ENCODE measurements at places on chromosomes 5 and 9. TPM values are rescaled to one million over a fixed set of nuclear protein-coding genes. Genes with fewer than 3 reads are reported as not detected.
A peak's percentile ranks its signal among the peaks of the same experiment; 100 is the strongest.

DNA sequence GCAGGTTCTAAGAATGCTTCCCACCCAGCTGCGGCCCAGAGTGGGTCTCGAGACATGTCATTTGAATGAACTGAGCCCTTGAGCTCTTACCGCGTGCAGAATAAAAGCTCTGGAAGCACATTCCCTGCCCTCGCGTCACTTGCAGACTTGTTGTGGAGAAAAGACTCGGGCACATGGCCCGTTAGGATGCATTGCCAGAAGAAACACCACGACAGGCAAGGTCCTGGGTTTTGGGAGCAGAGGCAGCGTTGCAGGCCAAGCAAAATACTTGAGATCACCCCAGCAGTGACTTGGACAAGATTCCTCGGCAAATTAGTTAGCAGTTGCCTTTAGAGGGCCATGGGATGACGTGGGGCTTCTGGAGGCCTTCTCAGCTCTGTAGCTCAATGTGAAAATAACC, 170.8 kb upstream of the MSX2 start:
- no peaks in the 10 kb centered on the region for H3K36me3 ChIP-seq
- H3K4me3 ChIP-seq, result no peak overlapping the region
- DNase-seq, result no peak
- H3K27me3 ChIP-seq, result no peaks in the 10 kb centered on the region
- no peaks in the 10 kb centered on the region for H3K4me1 ChIP-seq
- no peak overlapping the region for H3K27ac ChIP-seq

DNA sequence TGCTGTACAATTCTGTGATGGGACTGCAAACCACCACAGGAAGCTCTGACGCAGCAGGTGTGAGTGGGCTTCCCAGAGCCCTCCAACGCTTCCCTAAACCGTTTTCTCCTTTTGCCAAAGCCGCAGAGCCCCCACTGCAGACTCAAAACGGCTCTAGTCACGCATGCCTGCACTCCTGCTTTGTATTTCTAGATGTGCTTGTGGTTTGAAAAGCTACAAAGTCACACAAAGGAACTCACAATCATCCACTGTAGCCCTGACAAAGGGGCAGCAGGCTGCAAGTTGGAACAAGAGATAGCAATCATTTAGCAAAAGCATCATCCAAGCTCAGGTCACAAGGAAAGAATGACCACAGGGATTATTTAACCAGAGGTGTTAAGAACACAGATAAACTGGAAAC, 79.3 kb downstream of the PTPN3 start:
- no peak overlapping the region for H3K4me3 ChIP-seq
- peaks cover 8% of the 10 kb centered on the region for H3K27me3 ChIP-seq
- no peak for DNase-seq
- no peak overlapping the region for H3K27ac ChIP-seq

GRCh38 chr5:54517174-54517511, 416 bp upstream of the SNX18 start:
- no peak for DNase-seq
- peaks cover 5% of the 10 kb centered on the region for H3K27me3 ChIP-seq
- H3K36me3 ChIP-seq, result peaks cover 8% of the 10 kb centered on the region
- peak overlapping the region; percentile 68 for H3K4me3 ChIP-seq
- H3K27ac ChIP-seq, result peak overlapping the region; percentile 68
- H3K4me1 ChIP-seq, result peaks cover 36% of the 10 kb centered on the region

DNA sequence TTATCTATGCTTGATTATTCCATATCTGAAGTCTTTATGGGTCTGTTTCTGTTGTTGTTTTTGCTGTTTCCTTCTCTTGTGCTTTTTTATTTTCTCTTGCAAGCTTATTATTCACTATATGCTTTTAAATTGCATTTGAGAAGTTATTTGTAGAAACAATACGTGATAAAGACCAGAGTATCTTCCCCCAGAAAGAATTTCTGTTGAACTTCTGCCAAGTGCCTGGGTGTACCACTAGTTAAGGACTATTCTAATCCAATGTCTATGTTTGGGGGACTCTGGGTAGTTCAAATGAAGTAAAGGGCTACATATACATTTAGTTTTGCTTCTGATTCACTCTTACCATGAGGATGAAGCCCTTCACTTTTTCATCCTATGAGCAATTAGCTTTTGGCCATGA, 54.3 kb downstream of the SLF1 start:
- no peak overlapping the region for H3K27ac ChIP-seq
- no peak for DNase-seq
- peaks cover 26% of the 10 kb centered on the region for H3K36me3 ChIP-seq
- H3K4me3 ChIP-seq, result no peak overlapping the region
- peaks cover 6% of the 10 kb centered on the region for H3K4me1 ChIP-seq
- no peaks in the 10 kb centered on the region for H3K27me3 ChIP-seq

DNA sequence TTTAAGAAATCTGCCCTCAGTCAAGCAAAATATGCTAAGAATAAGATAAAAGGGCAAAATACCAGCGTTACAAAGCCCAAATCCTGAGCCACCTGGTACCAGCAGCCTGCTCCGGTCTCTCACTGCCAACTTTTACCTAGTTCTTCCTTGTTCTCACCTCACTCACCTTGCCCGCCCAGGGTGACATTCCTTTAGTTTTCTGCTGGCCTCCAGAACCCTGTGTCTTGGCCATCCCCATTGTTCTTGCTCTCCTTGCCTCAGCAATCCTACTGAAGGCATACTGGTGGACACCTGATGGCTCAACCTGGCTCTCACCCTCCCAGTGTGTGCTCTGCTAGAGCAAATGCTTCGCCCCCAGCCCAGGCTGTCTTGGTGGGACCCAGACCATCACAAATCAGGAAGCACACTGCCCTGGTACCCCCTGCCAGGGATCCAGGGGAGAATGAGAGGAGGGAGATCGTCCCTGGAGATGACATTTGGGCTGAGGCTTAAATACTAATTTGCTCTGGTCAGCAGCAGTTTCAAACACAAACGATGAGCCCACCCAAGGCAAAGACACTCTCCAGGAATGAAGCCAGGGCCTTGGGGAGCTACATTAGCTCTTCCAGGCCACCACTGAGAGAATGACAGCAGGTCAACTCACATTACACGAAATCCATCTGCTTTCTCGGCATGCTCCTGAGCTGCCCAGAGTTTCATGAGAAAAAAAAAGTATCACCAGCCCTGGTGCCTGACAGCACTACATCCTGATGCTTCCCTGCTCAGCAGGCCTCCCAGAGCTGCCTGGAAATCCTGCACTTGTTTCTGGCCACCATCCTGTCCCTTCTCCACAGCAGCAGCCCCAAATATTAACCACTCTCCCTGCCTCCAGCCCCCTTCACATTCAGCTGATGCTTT, 12.2 kb upstream of the SEPTIN8 start:
- peaks cover 23% of the 10 kb centered on the region for H3K27me3 ChIP-seq
- H3K4me1 ChIP-seq, result peaks cover 5% of the 10 kb centered on the region
- H3K27ac ChIP-seq, result no peak overlapping the region
- H3K4me3 ChIP-seq, result no peak overlapping the region
- no peak for DNase-seq

LCN12 gene
- total RNA-seq, result 1.1 TPM

GRCh38 chr9:108784998-108785397, 70.8 kb downstream of the ACTL7B start:
- DNase-seq, result no peak
- no peak overlapping the region for H3K27ac ChIP-seq
- H3K4me1 ChIP-seq, result peaks cover 14% of the 10 kb centered on the region
- peaks cover 24% of the 10 kb centered on the region for H3K27me3 ChIP-seq

SPINK7 gene
- total RNA-seq, result not detected

- H3K4me3 ChIP-seq, result no peak overlapping the region
- no peak for DNase-seq
- H3K4me1 ChIP-seq, result peaks cover 28% of the 10 kb centered on the region
These were observed 16.8 kb downstream of the GNAQ start for GRCh38 chr9:78014776-78015175.

NMUR2 gene
- not detected for total RNA-seq

GRCh38 chr5:176653401-176654385, 6.4 kb downstream of the TSPAN17 start:
- H3K4me3 ChIP-seq, result no peak overlapping the region
- peaks cover 9% of the 10 kb centered on the region for H3K36me3 ChIP-seq
- H3K27me3 ChIP-seq, result no peaks in the 10 kb centered on the region
- no peak for DNase-seq

- peaks cover 43% of the 10 kb centered on the region for H3K36me3 ChIP-seq
- peak overlapping the region; percentile 98 for H3K4me3 ChIP-seq
- H3K27ac ChIP-seq, result peak overlapping the region; percentile 97
- H3K4me1 ChIP-seq, result peaks cover 30% of the 10 kb centered on the region
These were observed 28.4 kb downstream of the ZFP62 start for GRCh38 chr5:180832638-180833068.

SLC1A3 gene
- total RNA-seq, result 1.5 TPM

GRCh38 chr9:92723299-92723625, 41.4 kb downstream of the BICD2 start:
- no peak overlapping the region for H3K4me3 ChIP-seq
- no peak for DNase-seq
- peaks cover 15% of the 10 kb centered on the region for H3K4me1 ChIP-seq
- H3K27me3 ChIP-seq, result no peaks in the 10 kb centered on the region
- H3K27ac ChIP-seq, result no peak overlapping the region

DNA sequence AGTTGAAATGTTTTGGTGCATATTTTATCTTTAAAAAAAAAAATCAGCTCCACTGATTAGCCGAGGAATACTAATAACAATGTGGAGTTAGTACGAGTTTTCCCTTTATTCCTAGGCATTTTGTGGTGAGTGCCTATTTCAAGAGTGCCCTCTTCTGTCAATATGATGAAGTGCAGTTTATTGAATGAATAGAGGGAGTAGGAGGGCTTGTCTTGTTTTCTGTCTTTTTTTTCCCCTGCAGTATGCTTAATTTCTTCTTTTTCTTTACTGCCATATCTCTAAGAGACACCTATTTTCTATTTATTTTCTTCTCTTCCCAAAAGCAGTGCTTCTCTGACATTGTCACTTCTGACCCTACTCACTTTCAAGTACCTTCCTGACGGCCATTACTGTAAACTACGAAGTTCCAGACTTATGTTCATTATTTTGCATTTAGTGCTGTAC, 169.6 kb upstream of the PITX1 start:
- no peak for DNase-seq
- H3K4me1 ChIP-seq, result peaks cover 3% of the 10 kb centered on the region
- H3K27me3 ChIP-seq, result peaks cover 55% of the 10 kb centered on the region
- peaks cover 1% of the 10 kb centered on the region for H3K36me3 ChIP-seq
- H3K4me3 ChIP-seq, result no peak overlapping the region

NIM1K gene
- 0.43 TPM for total RNA-seq

PRR16 gene
- total RNA-seq, result not detected

GRCh38 chr9:16136961-16137360, 584.1 kb downstream of the CCDC171 start:
- peaks cover 8% of the 10 kb centered on the region for H3K4me1 ChIP-seq
- H3K36me3 ChIP-seq, result no peaks in the 10 kb centered on the region
- H3K4me3 ChIP-seq, result no peak overlapping the region
- no peak for DNase-seq

- H3K27ac ChIP-seq, result no peak overlapping the region
- peaks cover 13% of the 10 kb centered on the region for H3K36me3 ChIP-seq
- H3K27me3 ChIP-seq, result no peaks in the 10 kb centered on the region
These were observed 18.3 kb downstream of the PTGES2 start for GRCh38 chr9:128109050-128109709.

HTR1A gene
- total RNA-seq, result not detected

KIF3A gene
- total RNA-seq, result 16.8 TPM

All from activated naive CD8-positive, alpha-beta T cell treated with anti-CD3 and anti-CD28 coated beads, Interleukin-2, amount 10 ng/mL, durations not matched to agents 7 days and 5 days (primary cell).